ENCODE measurements at places on chromosomes 11 and 22.
A peak's percentile ranks its signal among the peaks of the same experiment; 100 is the strongest.

DNA sequence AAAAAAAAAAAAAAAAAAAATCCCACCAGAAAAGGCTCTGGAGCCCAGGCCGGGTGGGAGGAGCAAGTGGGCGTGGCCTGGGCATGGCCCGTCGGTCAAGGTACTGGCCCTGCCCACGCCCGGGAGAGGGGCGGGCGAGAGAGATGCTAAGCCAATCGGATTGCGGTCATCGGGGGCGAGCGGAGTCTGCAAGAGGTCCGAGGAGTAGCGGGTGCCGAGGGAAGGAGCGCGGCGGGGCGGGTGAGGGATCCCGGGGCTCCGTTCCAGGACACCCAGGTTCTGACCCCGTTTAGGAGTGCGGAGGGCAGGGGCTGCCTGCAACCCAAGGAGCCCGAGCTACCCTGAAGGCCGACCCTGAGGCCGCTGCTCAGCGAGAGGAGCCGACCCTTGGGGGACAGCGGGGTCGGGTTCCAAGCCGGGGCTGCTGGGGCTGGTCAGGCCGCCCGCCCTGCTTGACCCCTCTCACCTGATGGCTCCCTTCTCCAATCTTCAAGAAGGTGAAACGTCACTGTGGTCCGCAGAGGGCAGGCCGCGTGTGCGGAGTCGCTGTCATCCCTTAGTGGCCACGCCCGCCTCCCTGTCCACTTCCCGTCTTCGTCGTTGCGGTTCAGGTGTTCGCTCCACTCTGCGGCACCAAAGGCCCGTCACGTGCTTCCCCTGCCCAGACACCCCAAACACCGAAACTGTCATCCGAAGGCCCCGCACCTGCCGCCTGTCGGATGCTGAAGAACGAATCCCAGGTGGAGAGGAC, 11.1 kb upstream of the TAB1 start:
- peak; percentile 46 for DNase-seq

- no peak for DNase-seq
Observed at GRCh38 chr11:128467041-128467440, 120.3 kb downstream of the ETS1 start.

DNA sequence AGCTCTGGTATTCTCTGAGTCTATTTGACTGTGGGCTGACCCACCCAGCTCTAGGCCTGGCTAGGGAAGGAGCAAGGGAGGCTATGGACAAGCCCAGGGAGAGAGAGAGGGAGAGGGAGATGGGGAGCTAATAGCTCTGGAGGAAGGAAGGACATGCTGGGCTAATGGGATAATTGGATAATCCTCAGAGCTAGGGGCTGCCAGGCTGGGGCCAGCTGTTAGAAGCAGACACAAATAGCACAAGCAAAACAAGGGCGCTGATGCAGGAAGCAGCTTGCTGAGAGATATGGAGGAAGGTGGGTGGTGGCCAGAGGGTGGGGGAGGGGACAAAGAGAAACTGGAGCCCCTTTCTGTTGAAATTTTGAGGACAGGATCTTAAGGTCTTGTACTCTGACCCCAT, 23.2 kb downstream of the ADORA2A start:
- no peak for DNase-seq

GRCh38 chr11:124737638-124738305, 2.0 kb upstream of the NRGN start:
- DNase-seq: no peak

DNA sequence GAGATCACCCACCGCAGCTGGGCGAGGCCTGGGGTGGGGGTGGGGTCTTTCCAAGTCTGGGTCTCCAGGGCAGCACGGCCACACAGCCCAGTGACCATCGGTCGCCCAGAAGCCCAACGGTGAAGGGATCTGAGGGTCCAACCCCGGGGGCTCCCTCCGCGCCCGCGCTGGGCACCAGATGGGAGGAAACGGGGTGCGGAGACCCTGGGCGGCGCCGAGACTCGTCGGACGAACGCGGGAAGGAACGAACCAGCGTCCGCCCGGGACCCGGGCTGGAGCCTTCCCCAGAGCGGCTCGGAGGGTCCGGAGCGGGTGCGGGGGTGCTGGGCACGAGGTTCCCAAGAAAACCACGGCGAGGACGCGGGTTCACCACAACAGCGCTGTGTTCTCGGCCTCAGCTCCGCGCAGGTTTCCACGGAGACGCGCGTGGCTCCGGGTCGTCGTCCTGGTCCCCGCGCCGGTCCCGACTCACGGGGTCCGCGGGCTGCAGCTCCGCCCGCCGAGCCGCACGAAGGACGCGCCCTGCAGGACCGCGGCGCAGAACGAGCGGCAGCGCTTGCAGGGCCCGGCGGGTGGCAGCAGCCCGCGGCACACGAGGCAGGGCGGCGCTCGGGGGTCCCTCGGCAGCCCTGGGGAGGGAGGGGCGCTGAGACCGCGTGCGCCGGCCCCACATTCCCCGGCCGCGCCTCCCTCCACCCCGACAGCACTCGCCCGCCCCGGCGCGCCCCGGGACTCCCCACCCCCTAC, 2.3 kb upstream of the IL17REL start:
- DNase-seq: no peak

GRCh38 chr22:38886333-38886732, 14.3 kb upstream of the CBX6 start:
- no peak for DNase-seq

- DNase-seq: no peak
Observed at GRCh38 chr22:25628494-25628893, 64.0 kb downstream of the GRK3 start.

DNA sequence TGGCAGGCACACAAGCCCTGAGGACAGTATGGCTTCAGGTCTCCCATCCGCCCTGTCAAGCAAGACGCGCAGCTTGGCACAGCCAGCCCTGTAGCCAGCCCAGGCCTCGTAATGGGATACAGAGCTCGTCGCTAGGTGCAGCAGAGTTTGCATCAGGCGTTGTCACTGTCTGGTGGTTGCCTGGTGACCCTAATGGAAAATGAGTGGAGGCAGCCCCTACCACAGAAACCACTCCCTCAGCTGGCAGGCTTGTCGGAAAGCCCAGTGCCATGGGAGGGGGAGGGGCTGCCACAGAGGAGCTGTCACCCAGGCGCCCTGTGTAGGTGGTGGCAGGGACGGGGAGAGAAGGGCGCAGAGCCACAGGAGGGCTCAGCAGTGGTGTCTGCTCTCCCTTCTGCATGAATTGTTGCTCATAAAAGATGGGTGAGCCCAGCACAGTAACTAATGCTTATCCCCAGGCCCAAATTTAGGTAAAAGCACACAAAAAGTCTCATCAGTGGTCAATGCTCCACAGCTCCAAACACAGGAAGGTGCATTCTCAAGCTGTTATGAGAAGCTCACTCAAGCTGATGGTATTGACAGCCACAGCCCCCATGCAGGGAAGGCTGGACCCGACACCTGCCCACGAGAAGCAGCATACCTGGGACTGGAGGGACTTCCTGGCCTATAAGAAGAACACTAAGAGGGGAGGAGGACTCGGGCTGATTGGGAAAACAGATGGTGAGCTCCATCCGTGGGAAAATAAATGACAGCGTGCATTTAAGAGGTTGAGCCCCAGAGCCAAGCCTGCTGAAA, 164.6 kb downstream of the ETS1 start:
- DNase-seq: peak; percentile 80

- no peak for DNase-seq
Observed at GRCh38 chr11:17473071-17473744, 3.4 kb downstream of the ABCC8 start.

DNA sequence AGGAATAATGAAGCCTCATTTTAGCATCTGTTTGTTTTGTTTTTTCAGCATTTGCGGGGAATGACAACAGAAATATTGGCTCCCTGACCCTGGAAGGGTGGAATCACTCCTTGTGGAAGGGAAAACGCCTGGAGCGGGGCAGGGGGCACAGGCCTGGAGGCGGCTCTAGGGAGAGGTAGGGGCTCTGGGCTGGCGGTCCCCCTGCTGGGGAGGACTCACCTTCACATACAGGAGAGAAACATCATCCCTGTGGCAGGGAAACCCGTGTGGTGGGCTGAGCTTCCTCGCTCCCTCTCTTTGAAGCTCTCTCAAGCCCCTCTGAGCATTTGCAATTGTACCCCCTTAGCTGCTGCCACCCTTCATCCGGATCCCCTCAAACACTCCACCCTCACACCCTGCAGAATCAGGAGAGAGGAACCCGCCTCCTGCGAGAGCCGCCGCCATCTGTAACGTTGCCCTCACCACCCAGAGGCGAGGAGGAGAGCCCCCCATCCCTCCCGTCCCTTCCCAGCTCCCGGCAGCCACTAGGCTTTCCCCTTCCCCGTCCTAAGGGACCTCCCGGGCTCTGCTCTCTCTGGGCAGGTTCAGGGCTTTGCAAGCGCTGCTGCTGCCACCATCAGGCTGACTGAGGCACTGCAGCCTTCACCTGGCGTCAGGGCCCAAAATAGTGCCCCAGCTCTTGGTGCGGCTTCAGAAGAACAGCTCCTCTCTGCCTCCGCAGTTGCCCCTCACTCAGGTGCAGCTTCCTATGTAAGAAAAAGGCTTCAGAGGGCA, 10.4 kb downstream of the KIRREL3 start:
- no peak for DNase-seq

DNA sequence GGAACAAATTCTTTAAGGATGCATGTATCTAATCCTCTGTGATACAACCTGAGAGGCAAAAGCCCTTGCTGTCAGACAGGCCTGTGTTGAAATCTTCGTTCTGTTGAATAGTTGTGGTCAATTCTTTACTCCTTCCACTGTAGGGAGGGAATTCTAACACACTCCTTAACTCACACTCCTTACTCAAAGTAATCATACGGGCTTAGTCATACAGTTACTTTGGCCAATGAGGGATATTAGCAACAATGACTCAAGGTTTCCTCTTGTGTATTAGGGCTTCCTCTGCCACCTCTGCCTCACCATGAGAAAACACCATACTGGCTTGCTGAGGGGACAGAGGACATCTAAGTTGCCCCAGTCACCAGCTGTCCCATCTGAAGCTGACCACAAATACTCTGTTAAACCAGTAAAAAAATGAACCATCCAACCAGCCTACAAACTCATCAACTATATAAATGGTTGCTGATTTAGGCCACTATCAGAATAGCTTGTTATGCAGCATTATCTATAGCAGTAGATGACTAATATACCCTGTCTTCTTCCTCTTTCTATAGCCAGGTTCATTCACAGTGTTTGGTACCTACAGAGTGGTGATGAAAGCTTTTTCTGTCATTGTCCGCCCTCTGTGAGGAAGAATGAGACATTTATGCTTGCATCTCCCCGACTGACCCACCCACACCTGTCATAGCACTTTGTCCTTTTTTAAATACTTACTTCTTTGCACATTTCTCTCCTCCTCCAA, 322.8 kb upstream of the SYN3 start:
- no peak for DNase-seq

DNA sequence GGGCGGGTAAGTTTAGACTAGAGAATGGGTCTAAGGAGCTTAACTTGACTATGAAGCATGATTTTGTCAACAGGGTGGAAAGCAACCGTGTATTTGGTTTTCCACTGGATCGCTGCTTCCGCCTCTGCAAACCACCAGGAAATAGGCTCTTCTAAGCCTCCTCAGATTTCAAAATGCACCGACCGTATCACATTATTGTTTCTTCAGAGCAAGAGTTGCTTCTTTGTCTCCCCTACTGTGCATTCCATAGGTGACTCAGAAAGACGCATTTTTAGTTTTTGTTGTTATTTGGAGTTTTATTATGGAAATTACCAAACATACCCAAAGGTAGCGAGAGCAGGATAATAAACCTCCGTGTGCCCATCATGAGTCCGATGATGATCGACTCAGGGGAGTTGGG, 64.3 kb upstream of the RASD2 start:
- DNase-seq: no peak

DNA sequence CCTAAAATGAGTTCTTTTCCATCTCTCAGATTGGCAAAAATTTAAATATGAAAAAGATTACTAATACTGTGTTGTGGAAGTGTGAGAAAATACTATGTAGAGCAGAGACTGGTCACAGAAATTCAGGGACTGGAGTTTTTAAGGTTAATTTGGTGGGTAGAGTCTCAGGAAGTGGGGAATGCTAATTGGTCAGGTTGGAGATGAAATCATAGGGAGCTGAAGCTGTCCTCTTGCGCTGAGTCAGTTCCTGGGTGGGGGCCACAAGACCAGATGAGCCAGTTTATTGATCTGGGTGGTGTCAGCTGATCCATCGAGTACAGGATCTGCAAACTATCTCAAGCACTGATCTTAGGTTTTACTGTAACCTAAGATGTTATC, 29.4 kb upstream of the TMEM86A start:
- no peak for DNase-seq

DNA sequence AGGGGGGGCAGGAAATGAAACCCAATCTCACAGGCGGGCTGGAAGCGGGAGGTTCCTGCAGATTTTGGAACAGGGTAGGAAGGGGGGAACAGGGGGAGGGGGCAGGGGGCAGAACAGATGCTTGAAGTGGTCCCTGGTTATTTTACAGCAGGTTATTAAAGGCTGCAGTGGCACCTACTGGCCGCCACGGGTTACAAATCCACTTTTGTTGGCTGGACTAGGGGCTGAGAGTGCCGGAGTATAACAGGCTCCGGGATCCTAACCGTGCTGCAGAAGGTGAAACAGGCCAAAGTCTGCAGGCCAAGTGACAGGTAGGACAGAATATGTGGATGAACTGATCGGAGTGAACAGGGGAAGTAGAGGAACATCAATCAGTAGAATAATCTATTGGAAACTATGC, 2.5 kb downstream of the ROBO3 start:
- no peak for DNase-seq

GRCh38 chr11:8325591-8326304, 62.1 kb upstream of the LMO1 start:
- no peak for DNase-seq

DNA sequence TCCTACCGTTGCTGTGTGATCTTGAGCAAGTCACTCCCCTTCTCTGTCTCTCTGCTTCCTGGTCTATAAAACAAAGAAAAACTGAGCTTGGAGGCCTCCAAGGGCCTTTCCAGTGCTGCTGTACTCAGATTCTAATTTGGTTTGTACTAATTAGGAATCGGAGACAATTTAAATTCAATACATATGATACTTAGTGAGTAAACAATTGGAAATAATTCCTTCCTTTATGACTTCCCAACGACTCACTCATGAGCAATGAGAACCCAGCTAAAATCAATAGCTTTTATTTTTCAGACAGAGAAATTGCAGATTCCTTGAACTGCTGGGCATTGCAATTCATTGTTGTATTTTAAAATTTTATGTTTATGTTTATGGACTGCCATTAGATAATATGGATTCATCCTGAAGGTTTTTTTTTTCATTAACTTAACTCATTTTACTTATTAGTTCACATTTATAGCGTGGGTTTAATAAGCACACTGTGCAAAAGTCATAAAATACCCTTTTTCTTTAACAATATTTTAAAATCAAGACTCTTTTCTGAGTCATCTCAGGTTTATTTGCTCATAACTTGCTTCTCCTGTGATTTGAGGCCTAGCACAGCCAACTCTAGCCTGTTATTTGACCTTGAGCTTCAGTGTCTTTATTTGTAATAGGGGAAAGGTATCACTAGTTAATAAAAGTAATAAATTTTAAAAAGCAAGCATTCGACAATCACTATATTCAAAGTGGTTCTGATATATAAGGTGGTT, 95.8 kb downstream of the TP53I11 start:
- no peak for DNase-seq

- DNase-seq: no peak
Observed at GRCh38 chr11:79437278-79437980, 3.4 kb downstream of the TENM4 start.

GRCh38 chr11:30006876-30007275, 10.0 kb downstream of the KCNA4 start:
- DNase-seq: no peak

- no peak for DNase-seq
Observed at GRCh38 chr22:20852503-20852902, 6.1 kb downstream of the PI4KA start.

Measured in stimulated activated CD8-positive, alpha-beta memory T cell treated with anti-CD3 and anti-CD28 coated beads, Interleukin-4, amount 100 ng/mL, for 1 hour (primary cell).